ENCODE measurements at places on chromosomes 5 and 9. TPM values are rescaled to one million over a fixed set of nuclear protein-coding genes. Genes with fewer than 3 reads are reported as not detected.

The MYO10 gene
- 15.6 TPM for total RNA-seq

The CTNND2 gene
- not detected for total RNA-seq

The NSUN2 gene
- total RNA-seq, result 36.1 TPM

The FGF1 gene
- total RNA-seq, result 2.2 TPM

The TMEM215 gene
- total RNA-seq, result not detected

The NUTM2F gene
- not detected for total RNA-seq

The REEP2 gene
- 22.0 TPM for total RNA-seq

The EPB41L4A gene
- total RNA-seq, result 0.17 TPM

The PPIP5K2 gene
- 24.8 TPM for total RNA-seq

The PCDHGC3 gene
- total RNA-seq, result 39.3 TPM

The SPATA31A3 gene
- not detected for total RNA-seq

The LRRTM2 gene
- total RNA-seq, result 2.9 TPM

The TXNDC8 gene
- total RNA-seq, result not detected

Data from bronchus fibroblast of lung (primary cell).